M059J (cell line): ENCODE measurements at places on chromosomes 2 and 18. TPM values are rescaled to one million over a fixed set of nuclear protein-coding genes. Genes with fewer than 3 reads are reported as not detected.

DNA sequence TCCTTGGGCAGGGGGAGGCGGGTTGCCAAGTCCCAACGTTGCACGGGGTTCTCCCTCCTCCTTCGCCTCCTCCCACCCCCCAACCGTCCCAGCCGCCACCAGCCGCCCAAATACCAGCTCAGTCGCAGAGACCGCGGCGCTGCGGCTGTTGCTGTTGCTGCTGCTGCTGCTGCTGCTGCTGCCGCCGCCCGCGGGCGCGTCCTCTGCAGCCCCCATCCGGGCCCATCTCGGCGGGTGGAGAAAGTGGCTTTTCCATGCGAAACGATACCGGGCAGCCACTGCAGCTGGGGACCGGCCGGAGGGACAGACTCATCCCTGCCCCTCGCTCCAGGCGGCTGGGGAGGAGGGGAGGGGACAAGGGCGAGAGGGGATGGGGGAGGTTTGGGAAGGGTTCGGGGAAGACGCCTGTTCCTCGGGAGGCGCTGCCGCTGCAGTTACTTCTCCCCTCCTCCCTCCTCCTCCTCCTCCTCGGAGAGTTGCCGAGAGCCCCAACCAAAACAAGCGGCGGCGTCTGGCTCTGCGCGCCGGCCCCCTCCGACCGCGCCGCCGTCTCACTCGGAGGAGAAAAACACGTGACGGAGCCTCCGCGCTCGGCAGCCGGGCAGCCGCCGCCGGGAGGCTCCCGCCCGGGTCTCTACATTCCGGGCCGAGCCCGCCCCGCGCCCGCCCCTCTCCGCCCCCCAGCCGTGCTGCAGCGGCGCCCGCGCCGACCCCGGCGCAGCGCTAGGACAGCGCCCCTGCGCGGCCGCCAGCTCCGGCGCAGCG, at the start of gene IRS1:
TSS of gene IRS1 (minus strand) at position 610 of the 765 bp plus-strand sequence. CDS start 1,082 bp downstream, outside the sequence.
- peak; percentile 76 for DNase-seq

Gene MYOM1
- 0.10 TPM in 1 of 2 replicates, not detected in the other for total RNA-seq

DNA sequence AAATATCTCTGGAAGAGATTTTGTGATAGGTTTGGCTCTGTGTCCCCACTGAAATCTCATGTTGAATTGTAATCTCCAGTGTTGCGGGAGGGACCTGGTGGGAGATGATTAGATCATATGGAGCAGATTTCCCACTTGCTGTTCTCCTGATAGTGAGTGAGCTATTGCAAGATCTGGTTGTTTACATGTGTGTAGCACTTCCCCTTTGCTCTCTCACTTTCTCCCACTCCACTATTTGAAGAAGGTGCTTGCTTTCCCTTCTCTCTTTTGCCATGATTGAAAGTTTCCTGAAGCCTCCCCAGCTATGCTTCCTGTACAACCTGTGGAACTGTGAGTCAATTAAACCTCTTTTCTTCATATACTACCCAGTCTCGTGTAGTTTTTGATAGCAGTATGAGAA, 97.0 kb upstream of the FN1 start:
- DNase-seq: no peak

- no peak for DNase-seq
Measured at GRCh38 chr18:32443706-32444215, 26.9 kb downstream of the GAREM1 start.

Gene NGEF
- total RNA-seq: 3.5 and 7.8 TPM in 2 replicates

DNA sequence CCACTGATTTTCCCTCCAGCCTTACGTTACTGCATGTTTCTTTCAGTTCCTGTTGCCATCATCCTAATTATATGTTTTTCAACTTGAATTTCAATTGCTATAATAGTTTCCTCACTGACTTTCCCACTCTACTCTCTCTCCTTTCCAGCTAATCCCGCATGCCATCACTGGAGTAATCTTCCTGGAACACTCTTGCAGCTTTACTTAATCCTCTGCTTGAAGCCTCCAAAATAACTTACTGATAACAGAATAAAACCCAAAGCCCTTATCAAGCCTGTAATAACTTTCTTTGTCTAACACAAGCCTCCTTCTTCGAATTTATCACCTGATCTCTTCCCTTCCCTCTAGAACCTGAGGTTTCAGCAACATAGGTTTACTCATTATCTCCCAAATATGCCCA, 237.3 kb downstream of the LTBP1 start:
- no peak for DNase-seq

DNA sequence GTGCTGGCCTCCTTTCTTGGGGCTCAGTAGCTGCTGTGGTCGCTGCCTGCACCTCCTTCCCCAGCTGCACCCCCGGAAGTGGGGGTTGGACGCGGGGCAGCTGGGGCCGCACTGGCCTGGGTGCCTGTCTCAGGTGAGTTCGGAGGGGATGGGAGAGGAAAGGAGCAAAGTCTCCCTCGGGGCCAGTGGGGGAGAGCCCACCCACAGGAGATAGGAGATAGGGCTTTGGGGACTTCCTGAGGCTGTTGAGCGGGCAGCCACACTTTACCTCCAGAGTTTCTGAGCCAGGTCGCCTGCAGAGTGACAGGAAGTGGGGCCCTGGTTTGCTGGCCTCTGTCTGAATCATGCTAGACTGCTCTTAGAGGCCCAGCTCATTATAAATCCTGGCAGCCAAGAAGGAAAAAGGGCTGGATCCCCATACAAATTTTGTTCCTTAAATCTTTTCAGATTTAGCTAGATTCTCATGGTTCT, 8.1 kb downstream of the MBP start:
- DNase-seq: peak; percentile 63

DNA sequence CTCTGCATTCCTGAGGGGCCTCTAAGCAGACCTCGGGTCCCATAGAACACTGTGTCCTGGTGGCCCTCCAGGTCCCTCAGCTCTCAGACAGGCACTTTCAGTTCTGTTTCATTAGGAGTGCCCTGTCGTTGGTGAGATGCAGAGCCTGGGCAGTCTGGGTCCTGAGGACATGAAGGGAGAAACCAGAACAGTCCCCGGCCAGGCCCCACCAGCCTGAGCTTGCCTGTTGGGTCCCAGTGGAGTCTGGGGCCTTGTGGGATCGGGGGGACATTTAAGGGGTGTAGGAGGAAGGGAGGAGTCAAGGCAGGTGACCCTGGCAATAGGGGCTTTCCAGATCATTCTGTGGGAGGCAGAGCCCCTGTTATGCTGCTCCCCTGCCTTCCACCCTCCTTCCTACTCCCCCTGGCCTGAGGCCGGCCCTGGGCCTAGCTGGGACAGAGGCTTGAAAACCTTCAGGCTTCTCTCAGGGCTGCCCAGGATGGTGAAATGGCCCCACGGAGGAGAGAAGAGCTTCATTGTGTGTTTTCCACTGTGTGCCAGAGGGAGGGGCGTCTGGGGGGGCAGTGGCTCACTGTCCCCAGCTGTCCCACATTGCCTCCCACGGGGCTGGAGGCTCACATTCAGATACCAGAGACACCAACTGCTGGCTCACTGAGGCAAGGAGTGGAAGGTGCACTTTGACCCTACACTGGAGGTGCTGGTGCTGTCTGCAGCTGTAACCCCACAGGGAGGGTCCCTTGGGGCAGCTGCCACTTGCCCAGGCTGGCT, 26.6 kb upstream of the CATIP start:
- DNase-seq: no peak

GRCh38 chr2:45910473-45911060, 259.1 kb downstream of the PRKCE start:
- DNase-seq: no peak
